CD4-positive, alpha-beta T cell treated with Interleukin-6 at 100 ng/mL for 8 hours (primary cell): ENCODE measurements at places on chromosomes 2 and 18.

GRCh38 chr2:177478029-177478428 is 85.5 kb downstream of the AGPS start:
- no peak for DNase-seq

- DNase-seq, result no peak
These were observed 620 bp downstream of the NGEF start for GRCh38 chr2:233012301-233012971.

- DNase-seq, result no peak
These were observed 285.5 kb downstream of the MREG start for GRCh38 chr2:215727507-215728503.

GRCh38 chr2:15675456-15676195 is 84.0 kb downstream of the DDX1 start:
- DNase-seq, result no peak

GRCh38 chr2:119771331-119771730 is 11.6 kb downstream of the PTPN4 start:
- DNase-seq, result no peak

DNA sequence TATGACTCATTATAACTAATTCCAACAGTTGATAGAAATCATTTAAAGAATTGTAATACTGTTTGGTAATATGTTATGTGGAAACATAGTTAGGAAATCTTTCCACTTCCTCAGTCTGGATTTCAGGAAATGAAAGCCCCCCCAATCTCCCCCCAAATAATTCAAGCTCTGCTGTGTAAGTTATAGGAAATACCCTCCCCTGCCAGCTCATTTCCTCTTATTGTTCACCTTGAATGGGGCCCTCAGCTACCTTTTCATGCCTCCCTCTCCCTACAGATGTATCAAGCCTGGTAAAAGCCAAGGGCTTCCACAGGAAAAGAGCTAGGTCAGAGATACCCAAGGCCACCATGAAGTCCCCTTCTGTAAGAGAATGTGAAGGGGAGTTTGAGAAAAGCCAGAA is 155.5 kb downstream of the CNTNAP5 start:
- DNase-seq, result no peak

DNA sequence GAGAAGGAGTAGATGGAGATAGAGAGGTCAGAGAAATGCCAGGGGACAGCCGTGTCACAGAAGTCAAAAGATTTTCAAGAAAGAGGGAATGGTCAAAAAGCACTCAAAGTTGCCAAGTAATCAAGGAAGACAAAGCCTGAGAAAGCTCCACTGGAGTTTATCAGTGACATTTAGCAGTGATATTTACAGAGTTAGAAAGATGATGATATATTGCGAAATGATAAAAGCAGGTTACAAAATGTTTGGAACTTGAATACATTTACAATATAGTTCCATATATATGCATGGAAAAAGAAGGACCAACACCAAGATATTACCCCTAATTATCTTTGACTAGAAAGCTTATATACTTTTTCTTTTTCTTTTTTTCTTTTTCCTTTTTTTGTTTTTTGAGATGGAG is 20.4 kb downstream of the ZNF2 start:
- DNase-seq, result no peak

DNA sequence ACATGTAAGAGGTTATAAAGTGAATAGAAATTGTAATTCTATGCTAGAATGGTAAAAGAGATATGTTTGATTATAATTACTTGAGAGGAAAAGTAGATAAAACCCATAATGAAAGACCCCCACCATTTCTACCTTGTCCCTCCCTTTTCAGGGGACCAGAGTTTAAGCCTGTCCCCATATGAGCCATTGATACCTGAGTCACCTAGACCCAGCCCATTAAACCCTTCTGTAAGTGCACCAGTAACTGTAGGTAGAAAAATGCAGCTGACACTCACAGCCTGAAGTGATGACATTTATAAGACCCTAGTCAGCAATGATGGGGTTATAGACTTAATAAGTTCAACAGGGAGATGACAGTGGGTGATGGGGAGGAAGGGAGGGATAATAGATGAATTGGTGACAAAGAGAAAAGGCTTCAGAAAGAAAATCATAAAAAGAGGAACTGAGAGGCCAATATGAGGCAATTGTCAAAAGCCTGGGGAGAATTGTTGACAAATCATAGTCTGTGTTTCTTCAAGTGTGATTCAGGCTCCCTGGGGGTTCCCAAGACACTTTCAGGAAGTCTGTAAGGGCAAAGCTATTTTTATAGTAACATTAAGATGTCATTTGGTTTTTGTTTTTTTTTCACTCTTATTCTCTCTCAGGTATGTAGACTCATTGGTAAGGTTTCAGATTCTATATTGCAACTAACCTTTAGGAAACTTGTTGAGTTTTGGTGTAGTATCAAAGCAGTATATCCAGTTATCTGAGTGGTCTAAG is 544.2 kb downstream of the SATB2 start:
- no peak for DNase-seq

GRCh38 chr2:191128172-191128910 is 22.5 kb downstream of the STAT4 start:
- no peak for DNase-seq

DNA sequence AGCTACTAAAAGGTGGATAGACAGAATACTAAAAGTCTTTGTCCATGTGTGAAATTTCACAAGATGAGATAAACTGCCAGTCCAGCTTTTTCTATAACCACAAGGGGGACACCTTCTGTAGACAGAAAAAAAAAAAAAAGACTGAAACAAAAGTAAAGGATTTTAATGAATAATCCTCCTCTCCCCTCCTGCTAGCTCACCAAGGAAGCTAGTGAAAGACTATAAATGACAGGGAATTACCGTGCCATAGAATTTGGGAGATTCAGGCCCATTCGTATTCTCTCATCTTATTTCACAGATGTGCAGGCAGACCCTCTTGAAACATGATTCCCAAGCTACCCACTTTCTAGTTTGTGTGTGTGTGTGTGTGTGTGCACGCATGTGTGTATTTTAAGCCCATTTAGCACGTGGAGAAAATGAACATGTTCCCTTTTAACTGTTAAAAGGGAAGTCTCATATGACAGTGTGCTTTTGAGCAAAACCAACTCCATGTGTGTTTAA is 36.3 kb upstream of the SLC8A1 start:
- no peak for DNase-seq
